Muscle of back (tissue), 13 donors: ENCODE measurements at places on chromosomes 12 and 14. TPM values are rescaled to one million over a fixed set of nuclear protein-coding genes. Genes with fewer than 3 reads are reported as not detected.

Gene CRACR2A
- 2.2 TPM for polyA plus RNA-seq

GRCh38 chr12:116950628-116951325, 40.0 kb downstream of the FBXW8 start:
- DNase-seq: no peak

DNA sequence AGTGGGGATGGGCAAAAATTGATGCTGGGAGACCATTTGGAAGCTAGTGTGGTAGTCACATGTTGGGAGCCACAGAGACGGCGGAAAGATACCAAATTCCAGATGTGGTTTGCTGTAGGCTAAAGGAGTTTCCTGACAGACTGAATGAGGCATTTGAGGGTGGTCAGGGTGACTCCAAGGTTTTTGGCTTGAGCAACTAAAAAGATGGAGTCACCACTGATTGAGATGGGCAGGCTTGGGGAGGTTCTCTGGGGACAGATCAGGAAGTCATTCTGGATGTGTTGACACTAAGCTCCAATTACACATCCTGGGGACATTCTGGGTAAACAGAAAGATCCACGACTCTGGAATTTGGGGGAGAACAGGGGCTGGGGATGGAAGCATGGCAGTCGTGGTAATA, 15.5 kb upstream of the SERPINA9 start:
- DNase-seq: no peak

DNA sequence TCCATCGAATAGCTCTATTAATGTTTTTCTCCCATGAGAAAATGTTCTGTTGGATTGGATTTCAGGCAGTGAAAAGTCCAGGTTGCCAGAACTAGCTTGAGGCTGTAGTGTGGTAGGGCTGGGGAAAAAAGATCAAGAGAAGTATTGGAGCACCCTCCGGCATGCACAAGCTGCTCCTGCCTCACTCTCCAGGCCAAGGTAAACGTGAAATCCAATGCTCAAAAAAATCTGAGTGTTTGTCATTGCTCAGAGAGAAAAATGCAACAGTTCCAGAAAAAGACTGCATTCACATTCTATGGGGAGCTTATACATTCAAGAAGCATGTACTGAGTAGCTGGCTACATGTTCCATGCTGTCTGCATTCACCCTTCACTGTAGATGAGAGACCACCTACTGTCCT, 680.9 kb upstream of the TBX3 start:
- no peak for DNase-seq

Gene DUSP16
- 28.1 TPM for polyA plus RNA-seq

DNA sequence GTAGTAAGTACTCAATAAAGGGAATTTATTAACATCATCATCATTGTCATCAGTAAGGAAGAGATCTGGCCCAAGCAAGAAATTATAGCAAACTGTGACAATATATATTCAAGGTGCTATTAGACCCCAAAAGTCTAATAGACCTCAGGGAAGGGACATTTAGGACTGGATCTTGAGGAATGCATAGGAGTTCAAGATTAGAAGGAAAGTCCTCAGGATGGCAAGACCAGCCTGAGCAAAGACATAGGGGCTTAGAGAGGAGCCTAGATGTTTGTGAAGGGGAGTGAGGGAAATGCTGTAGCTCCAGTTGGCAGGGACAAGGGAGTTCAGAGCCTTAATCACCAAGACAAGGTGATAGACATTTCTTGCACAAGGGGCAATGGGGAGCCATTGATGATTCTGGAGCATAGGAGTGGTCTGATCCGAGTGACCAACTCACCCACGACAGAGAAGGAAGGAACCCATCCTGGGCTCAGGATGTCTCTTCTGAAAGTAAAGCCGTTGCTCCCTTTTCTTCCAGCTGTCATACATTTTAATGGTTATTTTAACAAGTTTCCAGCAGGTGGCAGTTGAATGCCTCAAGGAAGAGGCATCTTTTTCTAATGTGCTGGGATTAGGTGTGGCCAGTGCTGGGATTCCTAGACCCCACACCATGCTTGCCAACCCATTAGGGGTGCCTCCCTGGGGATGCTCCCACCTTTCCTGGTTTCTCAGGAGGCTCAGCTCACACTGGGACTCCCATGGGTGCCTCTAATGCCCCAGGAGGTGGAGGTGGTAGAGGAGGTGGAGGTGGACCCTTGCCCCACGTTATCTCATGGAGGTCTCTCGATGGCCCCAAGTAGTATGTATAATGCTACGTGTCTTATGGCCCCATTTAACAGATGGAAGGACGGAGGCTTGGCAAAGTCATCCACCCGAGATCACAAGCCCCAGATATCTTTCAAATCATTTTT, 37.8 kb downstream of the PHETA1 start:
- DNase-seq: no peak

DNA sequence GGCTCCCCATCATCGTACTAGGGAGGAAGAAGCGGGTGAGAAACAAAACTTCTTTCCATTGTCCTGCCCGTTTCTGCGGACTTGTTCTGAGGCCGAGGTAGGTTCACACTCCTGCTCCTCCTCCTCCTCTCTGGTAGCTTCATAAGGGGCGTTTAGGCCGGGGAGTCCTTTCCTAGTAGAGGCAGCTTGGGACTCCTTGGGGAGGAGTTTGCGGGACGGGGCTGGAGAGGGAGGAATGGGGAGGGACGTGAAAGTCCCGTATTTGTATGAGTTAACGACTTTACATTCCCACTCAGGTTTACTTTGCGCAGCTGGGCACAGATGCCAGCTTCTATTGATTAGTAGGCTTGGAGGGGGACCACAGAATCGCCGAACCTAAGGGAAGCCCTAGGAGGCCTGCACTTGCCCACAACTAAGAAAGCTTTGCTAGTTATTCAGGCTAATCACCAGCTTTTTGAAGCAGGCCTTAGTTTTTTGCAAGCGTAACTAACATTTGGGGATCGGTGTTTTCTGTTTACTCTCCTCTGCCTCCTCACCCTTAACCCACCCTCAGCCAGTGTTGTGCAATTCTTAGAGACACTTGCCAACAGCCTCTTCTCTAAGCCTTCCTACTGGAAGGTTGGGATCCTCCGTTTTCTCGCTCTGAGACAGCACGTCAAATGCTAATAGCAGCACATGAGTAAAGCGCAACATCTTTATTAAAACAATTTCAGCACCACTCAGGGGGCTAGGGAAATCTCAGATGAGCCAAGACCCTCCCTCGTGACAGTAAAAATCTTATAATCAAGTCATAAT, 499 bp downstream of the RNASE4 start:
- DNase-seq: peak; percentile 44

- no peak for DNase-seq
Observed at GRCh38 chr12:43895580-43896206, 59.8 kb downstream of the TMEM117 start.

DNA sequence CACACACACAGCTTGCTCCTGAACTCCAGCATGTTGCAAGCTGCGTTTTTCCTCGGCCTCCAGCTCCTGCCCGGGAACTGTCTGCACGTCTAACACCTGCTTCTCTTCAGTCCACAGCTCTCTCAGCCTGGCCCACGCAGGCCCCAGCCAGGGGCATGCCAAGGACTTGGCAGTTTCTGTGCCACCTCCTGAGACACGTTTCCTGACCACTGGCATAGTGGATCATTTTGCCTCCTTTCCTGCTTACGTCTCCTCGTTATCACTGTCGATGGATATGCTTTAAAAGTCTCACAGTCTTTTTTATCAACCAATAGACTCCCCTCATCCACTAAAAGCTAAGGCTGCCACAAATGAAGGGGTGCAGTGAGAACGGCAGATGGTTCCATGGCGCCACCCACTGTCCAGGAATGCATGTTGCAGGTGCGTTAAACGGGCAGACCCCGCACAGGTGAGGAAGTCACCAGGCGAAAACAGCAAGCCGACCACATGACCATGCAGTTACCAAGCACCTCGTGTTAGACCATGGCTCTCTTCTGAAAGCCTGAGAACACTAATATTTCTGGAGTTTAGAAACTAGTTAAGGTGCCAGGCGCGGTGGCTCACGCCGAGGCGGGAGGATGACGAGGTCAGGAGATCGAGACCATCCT, 14.7 kb upstream of the TEAD4 start:
- peak; percentile 30 for DNase-seq

DNA sequence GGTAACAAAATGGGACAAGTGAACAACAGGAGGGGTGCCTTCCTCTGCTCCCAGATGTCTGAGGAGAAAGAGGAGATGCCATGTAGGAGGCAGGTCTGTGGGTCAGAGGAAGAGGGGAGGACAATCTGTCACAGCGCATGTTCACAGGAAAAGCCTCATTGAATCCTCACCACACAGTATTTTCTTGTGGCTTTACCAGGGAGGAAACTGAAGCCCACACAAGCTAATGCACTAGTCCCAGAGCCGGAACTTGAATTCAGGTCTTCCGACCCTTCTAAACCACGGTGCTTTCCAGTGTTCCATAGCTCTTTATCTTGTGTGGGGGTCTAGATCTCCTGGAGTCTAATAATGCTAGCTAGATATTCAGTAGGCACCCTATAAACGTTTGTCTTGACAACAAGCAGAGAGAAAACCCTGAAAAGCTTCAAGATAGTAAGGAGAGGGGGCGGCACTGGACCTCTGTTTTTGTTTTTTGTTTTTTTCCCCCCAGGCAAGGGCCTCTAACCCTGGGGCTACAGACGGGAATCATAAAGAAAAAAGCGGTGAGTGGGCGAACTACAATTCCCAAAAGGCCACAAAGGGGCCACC, 371 bp upstream of the SHMT2 start:
- DNase-seq: no peak

GRCh38 chr12:124314207-124314606, 19.3 kb downstream of the RFLNA start:
- no peak for DNase-seq

DNA sequence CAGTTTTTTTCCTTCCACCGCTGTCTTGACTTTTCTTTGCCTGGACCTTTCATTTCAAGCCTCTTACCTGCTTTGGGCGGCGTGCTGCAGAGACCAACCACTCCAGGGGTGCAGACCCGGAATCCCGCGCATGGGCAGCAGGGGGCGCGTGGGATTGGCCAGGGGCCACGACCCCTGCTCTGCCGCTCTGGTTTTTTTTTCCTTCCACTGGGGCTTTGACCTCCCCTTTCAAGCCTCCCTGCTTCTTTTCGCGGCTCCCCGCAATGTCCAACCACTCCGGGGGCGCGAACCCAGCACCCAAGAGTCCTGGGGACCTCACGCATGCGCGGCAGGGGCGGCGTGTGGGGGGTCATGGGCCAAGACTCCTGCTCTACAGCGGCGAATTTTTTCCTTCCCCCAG, 325.1 kb downstream of the ALG10 start:
- no peak for DNase-seq

GRCh38 chr12:70648831-70649230, 11.6 kb upstream of the PTPRB start:
- DNase-seq: peak; percentile 52

GRCh38 chr12:121300083-121300819, 3.7 kb upstream of the CAMKK2 start:
- DNase-seq: no peak

GRCh38 chr14:58699681-58700205, 62.0 kb downstream of the DACT1 start:
- DNase-seq: no peak

DNA sequence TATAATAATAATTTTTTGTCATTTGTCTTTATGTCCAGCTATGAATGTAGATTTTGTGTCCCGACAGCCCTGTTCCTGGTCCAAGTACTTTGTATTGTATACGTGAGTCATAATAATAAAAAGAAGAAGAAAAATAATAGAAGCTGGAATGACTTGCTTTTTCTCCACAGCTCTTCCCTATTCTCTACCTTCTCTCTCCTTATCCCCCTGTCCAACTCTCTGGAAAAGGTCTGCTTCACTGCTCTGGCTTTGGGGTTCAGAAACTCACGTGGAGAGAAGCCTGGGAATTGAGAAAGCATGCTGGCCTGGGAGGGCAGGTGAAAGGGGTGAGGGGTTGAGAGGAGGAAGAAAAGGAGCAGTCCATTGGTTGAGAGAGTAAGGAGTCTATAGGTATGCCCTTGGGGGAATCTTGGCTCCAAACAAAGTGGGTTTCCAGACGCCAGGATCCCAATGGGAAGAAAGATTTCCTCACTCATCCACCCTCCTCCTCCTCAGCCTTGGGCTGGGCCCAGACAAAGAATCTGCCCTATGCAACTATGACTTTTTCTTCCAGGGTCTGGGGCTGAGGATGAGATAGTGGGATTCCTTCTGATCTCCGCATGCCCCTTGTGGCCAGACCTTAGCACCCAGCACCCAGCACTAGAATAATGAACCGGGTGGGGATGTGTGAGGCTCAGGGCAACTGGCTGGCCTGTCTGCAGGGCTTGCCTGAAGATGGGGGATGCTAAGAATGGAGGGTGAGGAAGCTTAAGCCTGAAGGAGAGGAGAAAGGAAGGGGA, 4.0 kb downstream of the HOXC8 start:
- DNase-seq: no peak

- DNase-seq: no peak
Observed at GRCh38 chr12:78145398-78145797, 314.7 kb downstream of the NAV3 start.

- peak; percentile 25 for DNase-seq
Observed at GRCh38 chr14:56087671-56088471, 30.3 kb upstream of the PELI2 start.

Gene TECPR2
- 11.8 TPM for polyA plus RNA-seq

GRCh38 chr12:43884683-43885410, 49.0 kb downstream of the TMEM117 start:
- DNase-seq: no peak

DNA sequence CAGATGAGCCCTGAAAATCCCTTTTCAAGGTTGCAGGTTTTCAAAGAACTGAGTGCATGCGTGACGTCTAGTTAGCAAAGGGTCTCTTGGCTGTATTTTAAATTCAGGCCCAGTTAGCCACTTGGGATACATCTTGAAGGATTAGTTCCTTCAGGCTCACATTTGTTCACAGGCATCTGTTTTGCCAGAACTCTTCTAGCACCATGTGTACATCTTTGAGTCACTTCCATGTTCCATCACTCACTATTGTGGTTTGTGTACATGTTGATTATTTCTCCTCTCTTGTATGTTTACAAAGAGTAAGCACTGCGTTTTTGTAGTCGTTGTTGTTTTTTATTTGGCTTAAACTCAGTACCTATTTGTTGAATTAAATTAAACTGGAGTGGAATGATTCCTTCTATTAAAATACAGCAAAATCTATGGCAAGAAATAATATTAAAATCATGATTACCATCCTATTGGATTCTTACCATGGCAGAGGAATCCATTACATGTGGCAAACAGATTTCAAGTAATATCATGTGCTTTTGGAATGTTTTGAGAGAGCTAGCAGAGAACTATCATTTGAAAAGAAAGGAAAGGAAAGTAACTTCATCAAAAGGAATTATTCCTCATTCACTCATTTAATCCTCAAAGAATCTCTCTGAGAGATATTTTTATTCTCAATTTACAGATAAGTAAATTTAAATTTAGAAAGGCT, 438.9 kb upstream of the FAR2 start:
- no peak for DNase-seq

Gene TMEM253
- polyA plus RNA-seq: 0.58 TPM

Gene TSPAN8
- 0.98 TPM for polyA plus RNA-seq

GRCh38 chr14:69845787-69846186, 33.4 kb upstream of the SMOC1 start:
- no peak for DNase-seq

Gene RIPK3
- 1.8 TPM for polyA plus RNA-seq

DNA sequence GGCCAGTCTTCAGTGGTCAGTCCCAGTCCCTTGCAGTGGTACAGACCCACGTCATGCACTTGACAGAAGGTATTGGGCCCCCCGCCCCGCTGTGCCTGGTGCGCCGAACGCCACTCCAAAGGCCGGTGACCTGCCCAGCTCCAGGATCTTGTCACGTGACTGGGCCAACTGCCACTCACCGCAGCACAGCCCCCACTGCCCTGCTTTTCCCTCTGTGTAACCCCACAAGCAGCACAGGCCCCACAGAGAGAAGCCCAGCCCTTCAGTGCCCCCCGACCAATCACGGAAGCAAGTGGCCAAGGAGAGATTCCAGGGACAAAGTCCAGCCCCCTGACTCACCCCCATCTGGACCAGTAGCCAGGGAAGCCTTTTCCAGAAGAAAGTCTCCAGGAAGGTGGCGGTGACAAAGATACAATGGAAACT, 498 bp downstream of the GPR132 start:
- DNase-seq: no peak
